Stimulated activated naive CD4-positive, alpha-beta T cell treated with Interleukin-2 at 50 U/mL for 16 hours (primary cell): ENCODE measurements at places on chromosomes 11 and 22.
A peak's percentile ranks its signal among the peaks of the same experiment; 100 is the strongest.

DNA sequence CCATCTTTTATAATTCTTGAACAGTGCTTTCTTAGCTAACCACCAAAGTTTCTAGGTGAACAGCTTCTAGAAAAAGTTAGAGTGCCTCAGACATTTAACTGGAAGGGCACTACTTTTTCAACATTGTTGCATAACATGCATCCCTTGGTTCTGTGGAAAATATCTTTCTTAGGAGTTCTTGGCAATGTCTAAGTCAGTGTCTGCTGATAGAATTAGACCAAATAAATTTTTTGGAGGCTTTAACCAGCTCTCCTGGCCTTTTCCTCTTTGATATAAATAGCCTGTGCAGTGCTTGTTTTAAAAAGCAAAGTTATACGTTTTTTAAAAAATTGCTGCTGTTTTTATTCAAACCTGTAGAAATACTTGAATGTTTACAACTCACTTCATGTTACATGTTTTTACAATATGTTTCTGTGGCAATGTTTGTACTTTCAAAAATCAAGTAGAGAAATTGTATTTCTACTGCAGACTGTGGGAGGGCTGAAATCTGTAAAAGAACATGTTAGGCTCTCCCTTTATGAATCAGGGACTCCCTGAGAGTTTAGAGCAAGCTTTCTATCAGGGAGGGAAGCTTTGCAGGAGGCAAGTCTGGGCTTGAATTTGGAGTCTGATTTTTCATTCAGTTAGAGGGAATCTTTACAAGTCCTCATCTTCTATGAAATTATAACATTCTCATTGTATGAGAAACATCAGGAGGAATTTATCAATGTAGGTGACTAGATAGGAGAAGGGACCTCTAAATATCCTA, 16.3 kb upstream of the PANX1 start:
- no peak for DNase-seq

DNA sequence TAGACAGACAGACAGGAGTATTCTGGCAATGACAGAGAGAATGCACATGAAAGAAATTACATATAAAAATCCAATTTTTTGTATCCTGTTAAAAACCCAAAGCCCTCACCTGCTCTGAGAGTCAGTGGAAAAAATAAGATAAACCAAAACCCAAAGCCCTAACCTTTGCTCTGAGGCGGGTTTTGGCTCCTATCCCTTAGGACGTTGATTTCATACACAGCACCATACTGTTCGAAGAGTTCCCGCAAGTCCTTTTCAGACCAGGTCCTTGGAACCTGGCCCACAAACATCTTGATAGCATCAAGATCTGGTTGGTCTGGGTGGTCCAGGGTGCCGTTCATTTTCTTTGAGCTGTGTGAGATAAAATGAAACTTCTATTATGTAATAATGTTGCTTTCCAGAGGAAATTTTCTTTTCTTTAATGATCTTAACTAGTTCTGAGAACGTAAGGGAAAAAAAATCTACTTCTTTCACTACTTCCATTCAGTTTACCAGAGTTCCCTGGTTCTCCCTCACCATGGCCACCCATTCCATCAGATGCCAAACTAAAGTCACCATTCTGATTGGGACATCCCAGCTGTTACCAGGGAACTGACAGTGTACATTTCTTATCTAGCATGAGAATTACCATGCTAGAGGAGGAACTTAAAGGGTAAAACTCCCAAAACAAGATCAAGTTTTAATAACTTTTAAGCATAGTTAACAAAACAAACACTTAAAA, 39.9 kb upstream of the RAPSN start:
- DNase-seq: no peak

DNA sequence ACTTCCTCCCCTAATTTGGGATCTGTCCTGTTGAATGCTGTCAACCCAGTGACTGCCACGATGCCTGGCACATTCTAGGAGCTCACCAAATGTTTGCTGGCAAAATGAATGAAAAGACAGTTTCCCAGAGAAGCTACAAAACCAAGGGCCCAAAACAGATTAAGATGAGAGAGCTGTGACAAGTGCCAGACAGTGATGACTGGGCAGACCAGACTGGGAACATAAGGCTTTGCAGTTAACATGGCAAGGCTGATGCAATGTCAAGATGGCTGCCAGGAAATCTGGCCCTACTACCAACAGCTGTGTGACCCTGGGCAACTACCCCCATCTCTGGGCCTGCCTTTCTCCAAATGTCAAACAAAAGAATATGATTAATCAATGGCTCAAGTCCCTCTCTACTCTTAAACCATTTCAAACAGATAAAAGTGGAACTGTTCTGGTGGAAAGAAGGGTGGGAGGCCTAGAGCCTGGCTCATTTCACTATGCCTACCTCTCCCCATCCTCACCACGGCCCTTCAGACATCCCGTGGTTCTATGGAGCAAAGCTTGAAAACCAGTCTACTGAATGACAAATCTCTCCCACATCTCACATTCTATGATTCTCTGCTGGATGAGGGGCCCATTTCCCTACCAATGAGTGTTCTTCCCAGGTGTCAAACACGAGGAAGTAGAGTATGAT, 12.8 kb downstream of the AP1B1 start:
- DNase-seq: no peak

DNA sequence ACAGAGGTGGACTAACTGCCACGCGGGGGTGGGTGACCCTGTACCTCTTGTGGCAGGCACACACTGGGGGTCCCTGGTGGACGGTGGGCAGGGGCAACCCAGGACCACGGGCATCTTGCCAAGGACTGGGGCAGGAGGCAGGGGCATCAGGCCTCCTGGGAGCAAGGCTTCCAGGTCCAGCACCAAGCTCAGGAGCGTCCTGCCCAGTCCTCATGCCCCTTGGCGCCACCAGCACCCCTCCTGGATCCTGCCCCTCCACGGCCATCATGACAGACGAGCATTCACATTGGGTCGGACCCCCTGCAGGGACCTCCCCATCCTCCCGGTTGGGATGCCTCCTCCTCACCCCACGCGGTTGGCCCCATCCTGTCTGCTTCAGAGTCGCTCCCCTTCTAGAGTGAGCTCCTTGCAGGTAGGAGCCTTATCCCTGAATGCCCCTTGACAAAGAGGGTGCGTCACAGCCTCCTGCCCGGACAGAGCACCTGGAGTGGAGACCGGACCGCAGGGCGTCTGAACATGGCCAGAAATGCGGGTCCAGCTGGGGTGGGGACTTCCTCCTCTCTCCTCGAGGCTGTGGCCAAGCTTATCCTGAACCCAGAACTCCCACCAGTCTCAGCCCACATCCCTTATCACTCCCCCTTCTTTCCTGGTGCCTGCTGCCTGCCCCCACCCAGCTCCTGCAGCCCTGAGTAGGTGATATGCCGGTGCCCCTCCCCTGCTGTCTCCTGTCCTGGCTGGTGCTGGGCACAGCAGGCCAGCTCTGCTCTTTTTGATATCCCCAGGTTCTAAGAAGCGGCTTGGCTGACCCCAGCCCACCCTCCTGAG, 40.3 kb downstream of the IGF2 start:
- DNase-seq: no peak

GRCh38 chr11:71169313-71169712, 83.1 kb downstream of the SHANK2 start:
- no peak for DNase-seq

DNA sequence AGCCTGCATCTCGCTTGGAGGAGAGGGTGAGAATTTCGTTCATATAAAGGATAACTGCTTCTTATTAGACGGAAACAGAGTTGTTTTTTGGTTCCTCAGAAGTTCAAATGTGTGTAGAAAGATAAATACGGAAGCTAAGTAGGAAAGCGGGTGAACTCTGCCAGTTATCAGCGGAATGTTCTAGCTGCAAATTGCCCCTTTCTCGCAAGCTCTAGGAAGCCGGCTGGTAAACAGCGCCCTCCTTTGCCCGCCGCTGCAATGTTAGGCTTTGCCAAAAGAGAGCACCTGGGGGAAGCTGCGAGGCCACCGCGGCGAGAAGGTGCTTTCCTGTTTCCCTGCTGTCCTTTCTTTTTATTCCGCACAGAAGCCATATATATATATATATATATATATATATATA, 67.0 kb downstream of the IGLL5 start:
- no peak for DNase-seq

DNA sequence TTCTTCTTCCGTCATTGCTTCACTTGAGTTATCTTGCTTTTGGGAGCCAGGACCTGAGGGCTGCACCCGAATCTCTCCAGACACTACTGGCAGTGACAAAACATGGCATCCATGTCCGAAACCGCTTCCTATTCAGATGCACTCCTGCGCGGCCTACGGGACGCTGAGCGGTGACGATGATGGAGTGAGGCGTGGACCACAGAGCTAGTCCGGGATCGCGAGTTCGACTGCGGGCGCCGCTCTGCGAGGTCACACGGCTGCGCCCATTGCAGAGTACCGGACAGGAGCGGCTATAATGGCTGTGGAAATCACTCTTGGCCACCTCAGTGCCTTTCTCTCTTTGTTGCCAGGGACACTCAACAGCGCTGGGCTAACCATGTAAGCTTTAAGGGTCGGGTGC, 453.8 kb upstream of the CNTN5 start:
- DNase-seq: no peak

DNA sequence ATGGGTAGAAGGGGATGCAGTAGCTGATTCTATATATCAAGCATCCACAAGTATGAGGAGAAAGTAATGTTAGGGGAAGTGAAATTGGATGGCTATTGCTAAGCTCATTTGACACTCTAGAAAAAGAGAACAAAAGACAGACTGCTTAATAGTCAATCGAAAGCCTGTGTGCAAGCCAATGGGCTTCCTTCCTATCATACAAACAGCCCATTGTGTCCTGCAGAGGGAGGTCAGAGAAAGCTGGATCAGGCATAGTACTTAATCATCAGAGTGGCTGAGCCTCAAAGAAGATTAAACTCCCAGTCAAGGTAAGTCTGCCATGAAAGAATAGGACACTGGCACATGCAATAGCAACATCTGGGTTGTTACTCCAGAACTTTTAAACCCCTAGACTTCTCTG, 50.9 kb upstream of the PGR start:
- no peak for DNase-seq

- DNase-seq: no peak
Observed at GRCh38 chr11:61916737-61917333, 531 bp downstream of the RAB3IL1 start.

DNA sequence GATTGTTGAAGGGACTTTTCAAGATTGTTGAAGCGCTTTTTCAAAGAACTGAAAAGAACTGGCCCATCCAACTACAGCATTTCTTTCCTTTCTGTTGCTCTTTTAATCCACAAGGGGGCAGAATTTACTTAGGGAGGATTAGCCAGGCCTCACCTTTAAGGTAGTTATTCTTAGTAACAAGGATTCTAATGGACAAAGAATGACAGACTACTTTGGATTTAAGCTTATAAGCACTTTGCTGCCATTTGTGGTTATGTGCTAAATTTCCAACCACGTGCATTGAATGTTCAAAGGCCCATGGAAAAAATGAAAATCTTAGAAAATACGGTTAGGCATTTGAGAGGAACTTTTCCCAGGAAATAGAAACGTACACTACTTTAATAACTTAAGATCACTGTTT, 49.5 kb upstream of the HSPA8 start:
- no peak for DNase-seq

DNA sequence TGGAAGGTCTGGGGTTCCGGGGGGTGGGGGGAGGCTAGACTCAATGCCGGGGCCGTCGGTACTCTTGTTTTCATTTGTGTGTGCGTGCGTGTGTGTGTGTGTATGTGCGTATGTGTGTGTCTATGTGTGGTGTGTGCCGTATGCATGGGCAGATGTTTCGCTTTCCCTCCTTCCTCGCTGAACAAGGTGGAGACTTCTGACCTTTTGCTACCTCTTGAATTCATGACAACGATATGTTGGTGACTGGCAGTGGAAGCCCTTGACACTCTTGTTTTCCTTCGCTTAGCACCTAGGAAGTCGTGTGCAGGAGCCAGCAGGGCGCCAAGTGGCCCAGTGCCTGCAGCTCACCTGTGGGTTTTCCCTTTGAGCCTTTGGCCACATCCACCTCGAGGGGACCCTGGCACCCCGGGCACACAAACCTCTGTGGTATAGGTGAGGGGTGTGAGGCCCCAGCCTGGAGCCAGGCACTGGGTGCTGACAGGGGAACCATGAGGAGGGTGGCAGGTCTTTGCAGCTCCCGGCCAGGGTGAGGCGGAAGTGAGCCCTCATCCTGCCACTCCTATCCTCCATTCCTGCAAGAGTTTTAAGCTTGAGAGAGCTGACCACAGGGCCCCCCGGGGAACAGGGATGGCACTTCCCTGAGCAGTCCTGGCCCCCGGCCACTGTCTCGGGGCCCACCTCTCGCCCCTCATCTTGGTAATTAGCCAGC, 19.3 kb upstream of the TMEM191C start:
- no peak for DNase-seq

DNA sequence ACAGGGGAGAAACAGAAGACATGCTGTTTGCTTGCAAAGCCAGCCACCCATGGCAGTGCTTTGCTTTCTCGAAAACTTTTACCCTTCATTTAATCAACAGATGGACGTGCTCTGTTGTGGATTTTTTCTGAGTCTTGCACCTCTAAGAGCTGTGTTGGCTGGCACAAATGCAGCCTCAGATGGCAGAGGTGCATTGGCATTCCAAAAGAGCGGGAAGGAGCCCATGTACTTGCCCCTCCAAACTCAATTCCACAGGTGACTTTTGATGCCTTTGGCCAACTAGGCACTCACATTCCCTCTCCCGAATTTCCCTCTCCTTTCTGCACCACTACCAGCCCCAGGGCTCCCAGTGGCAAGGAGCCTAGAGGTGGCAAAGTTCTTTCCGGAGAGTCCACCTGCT, 1.2 kb downstream of the KIRREL3 start:
- DNase-seq: no peak

DNA sequence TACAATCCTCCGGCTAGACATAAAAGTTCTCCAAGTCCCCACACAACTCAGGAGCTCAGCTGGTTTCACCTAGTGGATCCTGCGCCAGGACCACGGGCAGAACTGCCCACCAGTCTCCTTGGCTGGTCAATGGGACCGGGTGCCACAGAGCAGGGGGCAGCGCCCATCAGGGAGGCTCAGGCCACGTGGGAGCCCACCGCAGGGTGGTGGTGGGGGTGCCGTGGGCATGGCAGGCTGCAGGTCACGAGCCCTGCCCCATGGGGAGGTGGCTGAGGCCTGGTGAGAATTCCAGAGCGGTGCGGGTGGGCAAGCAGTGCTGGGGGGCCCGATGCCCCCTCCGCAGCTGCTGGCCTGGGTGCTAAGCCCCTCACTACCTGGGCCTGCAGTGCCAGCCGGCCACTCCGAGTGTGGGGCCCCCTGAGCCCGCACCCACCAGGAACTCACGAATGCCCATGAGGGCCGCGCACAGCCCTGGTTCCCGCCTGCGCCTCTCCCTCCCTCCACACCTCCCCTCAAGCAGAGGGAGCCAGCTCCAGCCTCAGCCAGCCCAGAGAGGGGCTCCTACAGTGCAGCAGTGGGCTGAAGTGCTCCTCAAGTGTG, 1091.9 kb upstream of the TENM4 start:
- DNase-seq: no peak

- peak; percentile 61 for DNase-seq
Observed at GRCh38 chr11:122746050-122746478, 90.5 kb downstream of the UBASH3B start.

- no peak for DNase-seq
Observed at GRCh38 chr11:96215110-96215782, 127.7 kb downstream of the MAML2 start.

DNA sequence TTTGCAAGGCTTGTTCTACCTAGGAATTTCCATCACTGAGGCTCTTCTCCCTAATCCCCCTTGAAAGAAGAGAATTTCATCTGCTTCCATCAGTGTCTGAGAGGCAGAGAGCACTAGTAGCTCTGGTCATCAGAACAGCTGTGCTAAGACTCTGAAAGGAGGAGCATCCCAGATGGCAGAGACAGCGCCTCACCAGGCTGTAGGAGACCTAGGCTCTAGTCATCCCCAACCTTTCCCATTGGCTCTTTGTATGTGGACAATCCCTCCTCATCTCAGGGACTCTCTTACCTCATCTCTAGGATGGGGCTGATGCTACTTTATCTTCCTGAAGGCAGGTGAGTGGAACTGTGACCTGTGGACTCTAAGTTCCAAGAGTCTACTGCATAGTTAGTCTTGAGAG, 8.8 kb upstream of the OR9I1 start:
- no peak for DNase-seq
